ENCODE measurements at places on chromosomes 4 and X.

DNA sequence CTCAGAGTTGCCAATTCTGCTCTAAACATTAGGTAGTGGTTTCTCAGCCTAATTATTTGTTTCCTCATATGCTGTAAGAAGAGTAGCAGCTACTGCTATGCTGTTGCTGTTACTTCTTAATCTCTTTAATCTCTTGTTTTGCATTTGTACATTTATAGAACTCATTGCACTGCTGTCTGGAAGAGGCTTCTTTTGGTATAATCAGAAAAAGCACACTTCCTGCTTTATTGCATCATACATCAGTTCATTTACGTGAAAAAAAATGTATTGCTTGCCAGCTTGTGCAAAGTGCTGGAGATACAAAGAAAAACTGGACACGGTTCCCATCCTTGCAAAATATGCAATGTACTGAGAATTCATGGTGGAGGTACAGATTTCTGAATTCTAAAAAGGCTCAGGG, 332.0 kb downstream of the GRXCR1 start:
- no peak for DNase-seq

DNA sequence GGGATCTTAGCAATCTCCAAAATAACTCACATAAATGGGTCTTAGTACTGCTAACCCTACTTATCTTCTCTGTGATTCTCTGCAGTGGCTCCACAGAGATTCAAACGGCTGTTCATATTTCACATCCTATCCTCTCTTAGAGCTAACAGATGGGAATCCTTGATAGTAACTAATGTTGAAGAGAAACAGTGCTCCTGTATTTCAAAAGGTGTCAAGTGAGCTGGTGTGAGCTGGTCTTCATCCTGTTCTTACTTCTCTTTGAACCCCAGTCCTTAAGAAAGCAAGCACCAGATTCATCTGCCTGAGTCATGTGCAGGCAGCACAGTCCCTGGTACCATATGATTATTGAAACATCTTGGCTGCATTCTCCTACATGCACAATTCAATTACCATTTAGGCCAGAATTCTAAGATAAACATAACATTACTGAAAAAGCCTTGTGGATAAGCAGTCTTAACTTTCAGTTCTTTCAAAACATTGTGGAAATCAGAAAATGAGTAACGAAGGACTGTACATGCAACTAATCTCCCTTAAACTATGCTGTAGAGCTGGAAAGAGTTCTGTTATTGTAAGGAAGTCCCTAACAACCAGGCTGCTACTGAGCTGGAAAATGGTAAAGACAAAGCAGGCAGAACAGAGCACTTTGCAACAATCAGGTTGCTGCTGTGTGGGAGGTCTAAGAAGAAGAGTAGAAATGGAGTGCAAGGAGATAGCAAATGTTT, 153.1 kb downstream of the NPNT start:
- no peak for DNase-seq

DNA sequence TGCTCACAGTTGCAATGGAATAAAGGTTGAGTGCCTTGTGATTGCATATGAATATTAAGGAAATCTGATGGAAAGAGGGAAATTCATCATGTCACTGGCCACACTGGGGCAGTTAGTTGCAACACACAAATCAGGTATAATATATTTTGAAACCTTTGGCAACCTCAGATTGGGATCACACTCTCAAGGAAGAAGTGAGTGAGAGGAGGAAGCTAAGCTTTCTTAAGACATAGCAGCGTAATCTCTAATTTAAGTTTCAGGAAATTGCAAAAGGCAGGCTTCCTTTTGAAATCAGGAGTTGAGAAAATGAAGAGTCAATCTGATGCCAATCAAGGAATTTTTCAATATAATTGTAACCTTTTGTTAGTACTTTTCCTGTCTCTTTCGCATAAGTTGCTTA, 12.3 kb upstream of the CLTRN start:
- DNase-seq = no peak

GRCh38 chr4:153850533-153851280, 61.8 kb upstream of the SFRP2 start:
- DNase-seq = no peak

- DNase-seq = no peak
These were observed 62.4 kb upstream of the PPARGC1A start for GRCh38 chr4:23952258-23952657.

- DNase-seq = no peak
These were observed 128.9 kb downstream of the REELD1 start for GRCh38 chr4:146343199-146343598.

- peak; percentile 20 for DNase-seq
These were observed at the start of gene ZFX for GRCh38 chrX:24149351-24150050. TSS of gene ZFX (plus strand) at chrX:24149729. CDS start at chrX:24172743, 23,014 bp downstream.

GRCh38 chr4:60885011-60885410, 315.1 kb upstream of the ADGRL3 start:
- no peak for DNase-seq

GRCh38 chr4:170089274-170089667, 485 bp downstream of the AADAT start:
- no peak for DNase-seq

DNA sequence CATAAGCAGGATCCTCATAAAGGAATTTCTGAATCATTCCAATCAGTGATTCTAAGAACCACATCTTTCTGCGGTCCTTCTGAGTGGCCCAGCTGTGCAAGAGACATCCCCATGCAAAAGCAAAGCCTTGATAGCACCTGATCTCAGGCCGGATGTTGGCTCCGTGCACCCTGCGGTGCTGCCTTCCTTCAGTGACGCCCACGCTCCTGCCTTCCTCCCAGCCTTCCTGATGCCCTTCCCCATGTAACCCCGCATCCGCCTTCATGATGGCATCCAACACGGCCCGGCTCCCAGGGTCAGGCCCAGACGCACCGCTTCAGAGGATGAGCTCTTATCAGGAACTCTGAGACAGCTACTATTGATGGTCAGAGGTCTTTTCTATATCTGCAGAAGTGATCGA, 20.4 kb upstream of the CYP4V2 start:
- DNase-seq = no peak

GRCh38 chr4:85577307-85577706, 102.4 kb downstream of the ARHGAP24 start:
- DNase-seq = no peak

- no peak for DNase-seq
These were observed 214.8 kb downstream of the DHX15 start for GRCh38 chr4:24369507-24370029.

DNA sequence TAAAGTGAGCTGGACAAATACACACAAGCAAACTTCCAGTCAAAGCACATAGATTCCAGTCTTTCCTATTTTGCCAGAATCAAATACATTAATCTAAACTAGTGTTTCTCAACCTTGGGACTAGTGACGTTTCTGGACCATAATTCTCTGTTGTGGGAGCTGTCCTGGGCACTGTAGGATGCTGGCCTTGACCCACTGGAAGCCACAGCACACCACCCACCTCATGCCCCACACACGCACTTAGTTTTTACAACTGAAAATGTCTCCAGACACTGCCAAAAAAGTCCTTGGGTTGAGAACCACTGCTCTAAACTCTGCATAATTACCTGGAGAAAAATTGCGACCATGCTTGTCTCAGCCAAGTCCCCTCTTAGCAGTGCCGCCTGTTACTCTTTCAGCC, 57.6 kb downstream of the MAP3K15 start:
- DNase-seq = no peak

DNA sequence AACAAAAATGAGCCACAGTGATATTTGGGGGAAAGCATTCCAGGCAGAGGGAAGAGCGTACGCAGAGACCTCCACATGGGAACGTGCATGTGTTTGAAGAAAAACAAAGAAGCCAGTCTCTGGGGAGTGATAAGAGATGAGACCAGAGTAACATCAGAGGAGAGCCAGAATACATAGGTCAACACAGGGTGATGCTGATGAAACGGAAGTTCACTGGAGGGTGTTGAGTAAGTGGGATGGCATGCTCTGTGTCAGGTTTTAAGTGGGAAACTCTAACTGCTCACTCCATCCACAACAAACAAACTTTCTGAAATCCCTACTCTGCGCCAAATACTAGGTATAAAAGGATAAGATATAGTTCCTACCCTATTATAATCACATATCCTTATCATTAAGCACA, 110.0 kb downstream of the ARHGAP6 start:
- no peak for DNase-seq

- no peak for DNase-seq
These were observed 112.7 kb upstream of the DUSP21 start for GRCh38 chrX:44731160-44731559.

- DNase-seq = no peak
These were observed 16.5 kb upstream of the RHOH start for GRCh38 chr4:40180356-40180755.

GRCh38 chrX:31423609-31424189, 351.9 kb upstream of the FTHL17 start:
- no peak for DNase-seq

DNA sequence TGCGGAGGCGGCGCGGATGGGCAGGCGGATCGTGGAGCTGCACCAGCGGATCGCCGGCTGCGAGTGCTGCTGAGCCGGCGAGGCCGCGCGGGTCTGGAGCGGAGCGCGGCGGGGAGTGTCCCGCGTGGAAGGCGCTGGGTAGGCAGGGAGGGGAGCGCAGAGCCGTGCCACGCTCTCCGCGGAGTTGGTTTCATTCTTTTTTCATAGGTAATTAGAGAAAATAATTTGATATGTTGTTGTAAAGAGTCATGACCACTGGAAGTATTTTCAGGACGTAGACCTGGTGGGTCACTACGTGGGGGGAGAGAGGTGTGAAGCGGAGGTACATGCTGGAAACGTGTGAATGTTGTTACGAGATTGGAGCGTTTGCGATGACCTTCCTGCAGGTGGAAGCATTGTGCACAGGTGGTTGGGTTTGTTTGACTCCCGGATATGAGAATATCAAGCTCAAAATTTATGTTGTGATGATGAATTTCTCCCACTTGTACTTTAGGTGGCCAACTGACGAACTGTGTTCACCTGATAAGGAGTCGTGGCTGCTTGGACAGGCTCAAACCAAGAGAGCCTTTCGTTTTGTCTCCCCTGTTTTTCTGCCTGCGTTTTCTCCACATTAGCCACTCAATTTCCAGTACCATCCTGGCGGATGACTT, 19.1 kb upstream of the S100P start:
- DNase-seq = no peak

- DNase-seq = no peak
These were observed 71.5 kb upstream of the MXD4 start for GRCh38 chr4:2333356-2333841.

DNA sequence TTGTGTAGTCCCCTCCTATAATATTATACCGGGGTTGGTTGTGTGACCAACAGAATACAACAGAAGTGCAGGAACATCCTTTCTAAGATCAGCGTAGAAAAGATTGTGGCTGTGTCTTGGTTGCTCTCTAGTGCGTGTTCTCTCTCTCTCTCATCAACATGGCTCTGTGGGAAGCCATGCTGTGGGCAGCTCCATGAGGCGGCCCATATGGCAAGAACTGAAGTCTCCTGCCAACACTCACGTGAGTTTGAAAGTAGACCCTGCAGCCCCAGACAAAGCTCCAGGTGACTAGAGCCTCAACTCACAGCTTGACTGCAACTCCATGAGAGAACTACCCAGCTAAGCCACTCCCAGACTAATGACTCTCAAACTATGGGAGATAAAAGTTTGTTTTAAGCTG, 118.7 kb downstream of the TSPAN5 start:
- DNase-seq = no peak

GRCh38 chrX:74117962-74118902, 185.7 kb upstream of the ZCCHC13 start:
- DNase-seq = no peak

DNA sequence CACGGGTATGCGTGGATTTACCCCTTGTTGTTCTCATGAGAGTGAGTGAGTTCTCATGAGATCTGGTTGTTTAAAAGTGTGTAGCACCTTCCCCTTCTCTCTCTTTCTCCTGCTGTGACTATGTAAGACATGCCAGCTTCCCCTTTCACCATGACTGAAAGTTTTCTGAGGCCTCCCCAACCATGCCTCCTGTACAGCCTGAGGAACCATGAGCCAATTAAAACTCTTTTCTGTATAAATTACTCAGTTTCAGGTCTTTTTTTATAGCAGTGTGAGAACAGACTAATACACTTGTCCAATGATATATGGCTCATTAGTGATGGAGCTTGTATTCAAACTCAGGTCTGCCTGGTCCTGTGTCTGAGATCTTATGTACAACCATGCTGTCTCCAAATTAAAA, 28.5 kb upstream of the RTL3 start:
- DNase-seq = no peak

DNA sequence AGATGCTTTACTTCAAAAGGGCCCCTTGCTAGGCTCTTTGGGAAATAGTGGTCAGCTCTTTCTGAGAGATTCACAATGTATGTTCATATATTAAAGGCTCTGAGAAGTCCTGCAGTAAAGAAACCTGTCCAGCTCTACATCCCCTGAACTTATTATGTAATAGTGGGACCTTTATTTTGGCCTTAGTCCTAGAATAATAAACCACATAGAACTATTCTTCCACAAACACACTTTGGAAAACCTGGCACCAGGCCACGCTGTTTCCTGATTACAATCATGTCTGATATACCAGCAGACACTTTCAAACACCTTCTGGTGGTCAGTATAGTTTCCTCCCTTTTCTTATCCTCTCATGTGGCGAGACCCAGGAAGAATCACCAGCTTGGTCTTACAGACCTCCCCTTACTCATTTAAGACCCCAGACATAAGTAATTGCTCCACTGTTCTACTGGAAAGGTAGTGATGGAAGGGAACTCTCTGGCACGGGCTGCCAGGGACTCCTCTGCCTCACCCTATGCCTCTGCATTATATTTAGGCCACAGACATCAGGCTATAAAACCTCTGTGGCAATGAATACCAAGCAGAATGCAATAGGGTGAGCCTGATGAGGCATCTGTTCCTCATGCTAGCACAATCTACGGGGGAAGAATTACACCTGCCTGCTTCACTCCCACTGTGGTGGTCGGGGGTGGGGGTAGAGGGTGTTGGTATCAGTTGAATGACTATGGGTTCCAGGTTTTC, 5.7 kb upstream of the PPEF1 start:
- DNase-seq = no peak

GRCh38 chr4:105556206-105556605, 3.8 kb downstream of the ARHGEF38 start:
- no peak for DNase-seq

GRCh38 chr4:108149588-108150380, 18.9 kb downstream of the LEF1 start:
- no peak for DNase-seq

DNA sequence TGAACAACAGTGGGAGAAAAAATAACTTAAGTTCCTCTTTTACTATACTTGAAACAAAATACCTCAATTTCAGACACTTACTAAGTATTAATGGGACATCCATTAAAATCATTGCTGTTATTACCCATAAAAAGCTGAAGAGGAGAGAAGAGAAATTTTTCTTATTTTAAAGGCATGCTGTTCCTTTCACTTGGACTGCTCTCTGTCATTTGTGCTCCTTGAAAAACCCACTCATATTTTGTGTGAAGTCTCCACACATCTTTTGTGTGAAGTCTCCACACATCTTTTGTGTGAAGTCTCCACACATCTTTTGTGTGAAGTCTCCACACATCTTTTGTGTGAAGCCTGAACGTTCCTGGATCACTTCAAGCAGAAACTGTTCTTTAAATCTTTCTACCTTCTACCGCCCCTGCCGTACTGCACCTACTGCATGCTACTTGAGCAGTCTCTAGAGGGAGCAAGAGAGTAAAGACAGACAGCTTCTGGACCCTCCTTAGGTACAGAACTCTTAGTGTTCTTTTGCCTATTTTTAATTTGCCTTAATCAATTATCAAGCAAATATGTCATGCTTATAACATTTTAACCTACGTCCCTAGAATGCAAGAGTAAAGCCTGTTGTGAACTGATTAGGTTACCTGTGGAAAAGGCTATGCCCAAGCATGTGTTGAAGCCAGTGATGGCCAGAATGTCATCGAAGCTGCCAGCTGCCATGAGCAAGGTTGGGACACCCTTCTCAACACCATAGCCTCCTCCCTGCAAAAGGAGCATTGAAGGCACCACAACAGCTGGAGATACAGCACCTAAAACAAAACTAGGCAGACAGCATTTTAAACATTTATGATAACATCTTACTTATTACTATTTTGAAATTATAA, 27.1 kb upstream of the SLC9B1 start:
- no peak for DNase-seq

Data from stimulated activated CD8-positive, alpha-beta memory T cell treated with anti-CD3 and anti-CD28 coated beads, Interleukin-7, amount 100 ng/mL, for 48 hours (primary cell).